ENCODE measurements at places on chromosomes 11 and 22.

- DNase-seq = no peak
Measured at GRCh38 chr11:64135711-64136110, 30.2 kb downstream of the MACROD1 start.

GRCh38 chr22:45823336-45823735 lies 151.7 kb downstream of the ATXN10 start:
- DNase-seq = no peak

- no peak for DNase-seq
Measured at GRCh38 chr22:28798810-28799605, 1.4 kb downstream of the XBP1 start.

DNA sequence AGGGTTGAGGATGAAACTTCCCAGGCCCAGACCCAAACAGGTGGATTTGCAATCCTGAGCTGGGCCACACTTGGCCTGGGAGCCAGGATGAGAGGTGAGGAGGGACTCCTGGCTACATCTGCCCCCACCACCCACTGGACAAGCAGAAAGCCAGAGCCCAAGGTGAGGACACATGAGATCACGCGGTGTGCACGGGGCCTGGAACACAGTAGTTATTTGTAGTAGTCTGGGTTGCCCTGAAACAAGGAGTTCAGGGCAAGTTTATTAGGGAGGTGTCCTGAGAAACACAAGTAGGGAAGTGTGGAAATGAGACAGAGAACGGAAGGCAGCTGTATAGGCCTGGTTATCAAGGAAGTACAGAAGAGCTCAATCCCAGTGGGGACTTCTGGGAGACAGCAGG lies 647 bp upstream of the SEC14L6 start:
- DNase-seq = no peak

DNA sequence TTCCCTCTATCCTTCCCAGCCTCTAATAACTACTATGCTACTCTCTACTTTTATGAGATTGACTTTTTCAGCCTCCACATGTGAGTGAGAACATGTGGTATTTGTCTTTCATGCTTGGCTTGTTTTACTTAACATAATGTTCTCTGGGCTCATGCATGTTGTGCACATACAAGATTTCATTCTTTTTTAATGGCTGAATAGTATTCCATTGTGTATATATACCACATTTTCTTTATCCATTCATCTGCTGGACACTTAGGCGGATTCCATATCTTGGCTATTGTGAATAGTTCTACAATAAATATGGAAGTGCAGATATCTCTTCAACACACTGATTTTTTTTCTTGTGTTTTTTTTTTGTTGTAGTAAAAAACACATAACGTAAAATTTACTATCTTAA lies 19.4 kb downstream of the OSBP2 start:
- DNase-seq = no peak

- no peak for DNase-seq
Measured at GRCh38 chr11:102734650-102735049, 9.9 kb upstream of the MMP8 start.

DNA sequence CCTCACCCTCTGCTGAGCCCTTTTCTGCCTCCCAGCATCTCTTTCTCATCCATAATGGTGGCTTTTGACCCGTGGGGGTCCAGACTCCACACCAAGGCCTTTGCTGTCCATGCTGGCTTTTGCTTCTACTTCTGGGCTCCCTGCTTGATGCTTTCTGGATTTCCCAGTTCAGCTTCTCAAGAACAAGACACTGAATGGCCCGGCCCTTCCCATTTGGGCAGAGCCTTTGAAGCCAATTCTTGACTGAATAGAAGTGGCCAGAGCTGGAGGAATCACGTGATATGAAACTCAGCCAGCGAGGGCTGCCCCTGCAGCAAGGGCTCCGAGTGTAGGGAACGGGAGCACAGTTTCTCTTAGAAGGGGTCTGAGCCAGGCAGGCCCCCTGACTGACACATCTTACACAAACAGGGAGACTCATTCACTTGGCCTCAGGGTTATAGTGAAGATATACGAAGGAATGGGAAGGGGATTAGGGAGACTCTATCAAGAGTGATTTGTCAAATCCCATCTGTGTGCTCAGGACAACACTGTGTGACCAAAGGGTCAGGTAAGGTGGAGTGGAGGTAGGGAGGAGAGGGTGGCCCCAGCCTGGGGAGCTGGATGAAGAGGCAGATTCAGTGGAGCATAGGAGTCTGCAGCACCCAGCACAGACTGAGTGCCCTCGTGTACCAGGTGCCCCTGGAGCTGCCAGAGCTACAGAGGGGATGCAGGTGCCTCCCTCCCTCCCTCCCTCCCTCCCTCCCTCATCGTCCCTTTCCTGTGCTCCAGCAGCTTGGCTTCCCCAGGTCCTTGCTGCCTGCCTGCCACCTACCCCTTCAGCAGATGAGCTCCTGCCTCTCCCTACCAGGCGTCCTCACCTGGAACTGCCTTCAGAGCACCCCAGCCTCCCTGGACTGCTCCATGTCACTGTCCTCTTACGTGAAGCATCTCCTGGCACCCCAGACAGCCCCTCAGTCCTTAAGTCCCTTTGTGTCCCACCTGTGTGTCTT lies 106.0 kb downstream of the TRIM29 start:
- no peak for DNase-seq

GRCh38 chr22:29587938-29588699 lies 7.2 kb upstream of the NIPSNAP1 start:
- DNase-seq = no peak

DNA sequence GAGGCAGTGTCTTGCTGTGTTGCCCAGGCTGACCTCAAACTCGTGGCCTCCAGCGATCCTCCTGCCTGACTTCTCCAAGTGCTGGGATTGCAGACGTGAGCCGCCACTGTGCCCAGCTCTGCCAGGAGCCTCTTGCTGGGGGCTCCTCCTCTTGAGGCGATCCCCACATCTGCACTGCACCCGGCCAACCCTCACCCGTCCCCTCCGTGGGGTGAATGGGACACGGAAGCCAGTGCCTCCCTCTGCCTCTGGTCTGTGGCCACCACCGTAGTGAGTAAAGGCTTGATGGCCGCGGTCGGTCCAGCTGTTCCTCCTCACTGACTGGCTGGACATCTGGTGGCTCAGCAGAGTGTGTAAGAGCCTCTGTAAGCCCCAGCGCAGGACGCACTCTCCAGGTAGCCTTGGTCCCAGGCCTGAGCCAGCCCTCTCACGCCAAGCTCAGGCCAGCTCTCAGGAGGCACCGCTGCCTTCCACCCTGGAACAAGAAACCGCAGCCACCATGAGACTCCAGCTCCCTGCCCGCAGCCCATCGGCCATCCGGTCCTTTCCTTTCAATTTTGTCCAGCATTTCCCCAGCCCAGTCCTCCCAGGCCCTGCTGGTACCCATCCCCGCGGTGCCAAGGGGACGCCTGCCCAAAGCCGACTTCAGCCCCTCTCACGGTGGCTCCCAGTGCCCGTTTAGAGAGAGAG lies 100.3 kb downstream of the BRD1 start:
- no peak for DNase-seq

DNA sequence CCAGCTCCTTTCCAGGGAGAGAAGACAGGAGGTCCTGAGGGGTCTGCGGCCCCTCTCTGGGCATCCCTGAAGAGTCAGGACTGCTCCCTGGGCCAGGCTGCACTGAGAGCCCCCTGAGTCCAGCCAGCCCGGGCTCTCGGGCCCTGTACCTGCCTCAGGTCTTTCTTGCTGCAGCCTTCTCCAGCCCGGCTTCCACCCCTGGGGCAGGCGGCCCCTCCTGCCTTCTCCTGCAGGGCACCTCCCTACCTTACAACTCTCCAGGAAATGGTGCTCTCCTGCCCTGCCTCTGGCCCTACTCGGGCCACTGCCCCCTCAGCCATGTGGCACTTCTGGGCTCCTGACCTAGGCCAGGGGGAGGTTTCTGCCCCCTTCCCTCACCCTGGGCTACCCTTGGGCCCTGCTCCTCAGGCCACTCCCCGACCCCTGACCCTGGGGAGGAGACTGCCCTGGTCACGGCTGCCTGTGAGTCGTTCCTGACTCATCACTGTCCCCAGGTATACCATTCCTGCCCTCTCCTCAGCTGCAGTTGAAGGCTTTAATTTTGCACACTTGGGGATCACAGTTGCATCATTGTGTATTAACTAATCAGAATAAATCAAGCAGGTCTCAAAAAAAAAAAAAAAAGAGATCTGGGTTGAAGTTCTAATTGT lies 251.1 kb downstream of the NXPE2 start:
- DNase-seq = no peak

DNA sequence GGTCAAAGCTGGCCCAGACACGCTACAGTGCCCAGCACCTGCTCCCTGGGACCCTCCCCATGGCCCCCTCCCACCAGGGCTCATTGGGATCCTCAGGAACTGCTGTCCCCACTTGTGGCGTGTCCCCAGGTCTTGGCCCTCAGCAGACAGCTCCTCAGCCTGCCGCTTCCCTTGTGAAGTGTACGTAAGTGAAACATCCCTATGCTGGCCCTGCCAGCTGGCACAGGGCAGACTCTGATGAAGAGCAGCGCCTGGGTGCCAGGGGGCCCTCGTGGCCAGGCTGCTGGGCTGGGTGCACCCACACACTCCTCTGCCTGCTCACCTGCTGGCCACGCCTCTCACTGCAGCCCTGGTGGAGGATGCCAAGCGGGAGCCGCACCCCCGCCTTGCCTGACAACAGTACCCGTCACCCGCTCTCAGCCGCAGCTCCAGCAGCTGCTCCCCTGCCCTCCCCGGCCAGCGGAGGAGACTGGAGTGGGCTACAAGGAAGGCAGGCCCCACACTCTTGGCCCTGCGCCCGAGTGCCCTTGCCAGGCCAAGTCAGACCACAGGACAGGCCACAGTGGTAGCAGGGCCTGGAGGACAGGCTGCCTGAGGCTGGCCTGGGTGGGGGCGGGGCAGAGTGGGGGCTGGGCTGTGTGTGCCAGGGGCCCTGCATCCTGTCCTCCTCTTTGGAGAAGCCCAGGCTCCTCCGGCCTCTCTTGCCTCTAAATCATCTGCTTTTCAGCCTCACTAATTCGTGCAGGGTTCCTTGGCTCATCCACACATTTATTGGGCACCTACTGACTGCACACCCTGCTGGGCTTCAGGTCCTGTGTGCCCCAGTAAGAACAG lies 39.5 kb downstream of the IGF2 start:
- DNase-seq = no peak

GRCh38 chr11:128470081-128470480 lies 117.3 kb downstream of the ETS1 start:
- DNase-seq = no peak

GRCh38 chr22:30881361-30882183 lies 87.0 kb downstream of the MORC2 start:
- no peak for DNase-seq

GRCh38 chr11:6627762-6628241 lies 8.6 kb upstream of the TPP1 start:
- DNase-seq = no peak

DNA sequence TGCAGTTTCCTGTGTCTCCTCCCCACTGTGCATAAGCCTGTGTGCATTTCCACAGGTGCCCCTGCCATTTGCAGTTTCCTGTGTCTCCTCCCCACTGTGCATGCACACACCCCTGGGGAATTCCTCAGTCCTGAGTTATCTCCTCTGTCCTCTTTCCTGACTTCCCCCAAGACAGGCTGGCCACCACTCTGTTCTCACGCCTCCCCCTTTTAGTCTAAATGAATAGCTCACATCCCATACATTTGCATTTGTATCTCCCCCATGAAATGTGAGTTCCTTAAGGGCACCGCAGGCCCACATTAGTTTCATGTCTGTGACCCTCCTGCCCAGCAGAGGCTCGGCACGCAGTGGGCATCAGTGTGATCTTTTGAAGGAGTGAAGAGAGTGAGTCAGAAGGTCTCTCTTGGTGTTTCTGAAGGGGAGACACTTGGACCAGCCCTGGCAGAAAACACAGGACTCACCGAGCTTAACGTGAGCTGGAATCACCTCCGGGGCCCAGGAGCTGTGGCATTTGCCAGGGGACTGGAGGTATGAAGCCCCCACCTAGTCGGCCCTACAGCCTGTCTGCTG lies 6.2 kb downstream of the LRRC74B start:
- no peak for DNase-seq

- no peak for DNase-seq
Measured at GRCh38 chr11:91296629-91297028, 928.0 kb upstream of the FAT3 start.

- DNase-seq = no peak
Measured at GRCh38 chr11:7826324-7826723, 29.6 kb upstream of the OR5P2 start.

DNA sequence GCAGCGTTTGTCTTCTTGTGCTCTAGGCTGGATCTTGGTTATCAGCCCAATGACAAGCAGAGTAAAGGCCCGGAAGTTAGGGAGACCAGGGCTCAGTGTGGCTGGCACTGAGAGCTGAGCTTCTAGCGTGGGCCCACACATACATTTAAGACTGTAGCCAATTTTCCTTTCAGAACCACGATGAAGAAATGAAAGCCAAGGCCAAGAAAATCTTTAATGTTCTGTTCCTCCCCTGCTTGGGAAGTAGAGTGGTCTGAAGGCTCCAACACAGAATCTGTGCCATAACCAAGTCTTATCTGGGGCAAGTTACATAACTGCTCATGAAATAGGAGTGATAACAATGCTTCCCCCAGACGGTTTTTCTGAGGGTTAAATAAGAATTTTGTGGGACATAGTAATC lies 4.7 kb upstream of the ST3GAL4 start:
- no peak for DNase-seq

- DNase-seq = no peak
Measured at GRCh38 chr11:94130298-94131046, 1.8 kb downstream of the PANX1 start.

GRCh38 chr11:118342503-118343161 lies at the start of gene CD3D:
Gene CD3D (minus strand): TSS chr11:118342705. CDS start chr11:118342607, 98 bp downstream.
- DNase-seq = peak; percentile 55

DNA sequence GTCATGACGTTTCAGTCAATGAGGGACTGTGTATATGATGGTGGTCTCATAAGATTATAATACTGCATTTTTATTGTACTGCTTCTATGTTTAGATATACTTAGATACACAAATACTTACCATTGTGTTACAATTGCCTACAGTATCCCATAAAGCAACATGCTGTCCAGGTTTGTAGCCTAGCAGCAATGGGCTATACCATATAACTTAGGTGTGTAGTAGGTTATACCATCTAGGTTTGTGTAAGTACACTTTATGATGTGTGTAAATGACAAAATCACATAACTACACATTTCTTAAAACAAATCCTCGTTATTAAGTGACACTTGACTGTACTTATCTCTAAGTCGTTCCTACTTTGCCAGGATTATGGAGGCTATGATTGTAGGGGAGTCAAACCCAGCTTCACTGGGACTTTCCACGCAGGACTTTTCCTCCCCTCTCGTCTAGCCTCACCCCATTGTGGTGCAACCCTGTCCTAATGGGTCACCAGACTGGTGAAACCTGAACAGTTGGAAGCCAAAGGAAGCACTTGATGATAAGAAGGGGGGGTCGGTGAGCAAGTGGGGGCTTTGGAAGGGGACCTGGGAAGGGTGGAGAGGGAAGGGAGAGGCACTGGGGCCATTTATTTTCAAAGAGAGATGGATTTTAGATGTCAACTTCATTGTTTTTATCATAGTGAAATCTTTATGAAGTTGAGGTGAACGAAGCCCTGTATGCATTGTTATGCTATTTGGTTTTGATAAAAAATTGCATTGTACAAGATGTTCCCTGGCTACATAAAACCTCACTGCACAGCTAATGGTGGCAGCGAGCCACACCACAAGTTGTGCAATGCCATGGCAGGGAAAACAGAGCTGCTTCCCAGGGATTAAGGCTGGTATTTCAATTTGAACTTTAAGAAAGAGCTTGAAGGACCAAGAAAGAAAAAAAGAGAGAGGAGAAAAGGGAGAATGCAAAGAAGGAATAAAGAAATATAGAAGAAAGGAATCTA lies 129.1 kb downstream of the EHF start:
- DNase-seq = no peak
